Activated gamma-delta T cell treated with Interleukin-2 at 50 U/mL for 16 hours (primary cell): ENCODE measurements at places on chromosomes 4 and X.

DNA sequence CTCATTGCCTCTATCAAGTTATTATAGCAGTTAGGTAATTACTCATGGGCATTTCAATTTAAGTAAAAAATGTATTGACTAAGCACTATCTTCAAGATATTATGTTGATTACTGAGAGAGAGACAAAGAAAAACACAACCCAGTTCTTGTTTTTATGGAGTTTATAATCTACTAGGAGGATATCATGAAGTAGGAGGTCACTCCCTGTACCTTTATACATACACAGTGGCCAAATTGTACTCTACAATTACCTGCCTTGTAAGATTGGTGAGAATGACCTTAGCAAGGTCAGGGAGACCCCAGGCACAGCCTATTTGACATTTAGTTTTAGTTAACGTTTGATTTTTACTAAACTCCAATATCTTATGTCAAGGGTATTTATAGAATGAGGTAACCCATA lies 5.5 kb downstream of the HPGD start:
- DNase-seq, result no peak

DNA sequence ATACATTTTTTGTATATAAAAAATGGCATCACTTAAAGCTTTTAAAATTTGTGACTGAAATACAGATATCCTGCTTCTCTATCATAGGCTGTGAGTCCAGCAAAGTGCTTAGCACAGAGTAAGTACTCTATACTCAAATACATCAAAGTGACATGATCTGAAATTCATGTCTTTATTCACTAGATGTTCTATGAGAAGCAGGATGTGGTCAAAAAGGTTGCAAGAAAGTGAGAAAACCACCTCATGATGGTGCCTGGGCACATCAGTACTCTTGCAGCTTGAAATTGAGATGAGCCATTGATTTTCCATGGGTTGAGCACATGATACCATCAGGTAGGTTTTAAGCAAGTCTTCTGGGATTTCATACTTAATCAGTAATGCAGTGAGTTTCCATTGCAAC lies 20.4 kb upstream of the SFRP2 start:
- DNase-seq, result no peak

GRCh38 chr4:54930226-54930625 lies 195.2 kb downstream of the KDR start:
- no peak for DNase-seq

GRCh38 chr4:18571301-18571761 lies 549.8 kb upstream of the LCORL start:
- no peak for DNase-seq

GRCh38 chrX:72381439-72382201 lies 75.9 kb upstream of the CITED1 start:
- DNase-seq, result no peak

DNA sequence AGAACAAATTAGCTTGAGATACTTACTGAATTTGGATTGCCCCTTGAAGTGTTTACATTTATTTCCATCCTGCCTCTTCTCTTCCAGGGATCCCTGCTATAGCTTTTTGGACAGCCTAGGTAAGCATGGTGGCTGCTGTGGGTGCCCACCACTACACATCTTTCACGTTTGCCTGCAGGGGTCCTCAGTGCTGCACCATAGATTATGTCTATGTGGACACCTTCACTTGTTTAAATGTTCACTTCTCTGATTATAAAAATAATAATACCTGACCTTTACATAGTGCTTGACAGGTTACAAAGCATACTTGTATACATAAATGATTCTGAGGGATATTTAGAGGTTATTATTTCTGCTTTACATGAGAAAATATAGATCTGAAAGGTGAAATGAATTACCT lies 67.9 kb upstream of the SLC4A4 start:
- DNase-seq, result peak; percentile 10

DNA sequence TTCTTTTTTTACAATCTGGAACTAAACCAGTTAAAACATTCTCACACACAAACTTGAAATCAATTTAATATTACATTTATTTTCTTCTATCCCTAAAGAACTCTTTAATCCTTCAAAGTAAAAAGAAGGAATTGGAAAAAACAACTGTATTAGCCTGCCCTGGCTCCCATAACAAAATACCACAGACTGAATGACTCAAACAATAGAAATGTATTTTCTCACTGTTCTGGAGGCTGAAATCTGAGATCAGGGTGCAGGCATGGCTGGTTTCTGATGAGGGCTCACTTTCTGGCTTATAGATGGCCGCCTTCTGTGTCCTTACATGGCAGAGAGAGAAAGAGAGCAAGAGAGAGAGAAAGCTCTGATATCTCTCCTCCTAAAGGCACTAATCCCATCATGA lies 149.4 kb downstream of the PDGFRA start:
- no peak for DNase-seq

GRCh38 chrX:13478740-13479451 lies 90.5 kb upstream of the EGFL6 start:
- DNase-seq, result no peak

DNA sequence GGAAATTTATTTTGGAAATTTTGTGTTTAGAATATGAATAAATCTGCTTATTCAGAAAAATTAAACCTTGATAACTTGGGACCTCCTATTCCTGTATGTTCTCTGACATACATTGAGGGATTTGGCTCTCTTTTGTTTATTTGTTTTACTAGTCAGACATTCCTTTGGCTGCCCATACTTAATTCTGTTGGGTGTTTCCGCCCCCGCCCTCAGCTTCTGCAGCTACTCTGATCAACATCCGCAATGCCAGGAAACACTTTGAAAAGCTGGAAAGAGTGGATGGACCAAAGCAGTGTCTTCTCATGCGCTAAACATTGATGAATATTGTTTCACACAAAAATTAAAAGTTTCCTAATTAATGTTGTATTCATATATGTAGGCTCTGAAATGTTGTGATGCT lies 40.5 kb downstream of the RRAGB start:
- DNase-seq, result no peak

GRCh38 chr4:165662341-165662740 lies 210.7 kb upstream of the TLL1 start:
- no peak for DNase-seq

GRCh38 chr4:184595430-184595829 lies 53.8 kb downstream of the CASP3 start:
- DNase-seq, result no peak

GRCh38 chr4:575281-576141 lies 584 bp downstream of the TMEM271 start:
- no peak for DNase-seq

- DNase-seq, result no peak
Measured at GRCh38 chr4:37812713-37813112, 13.8 kb upstream of the PGM2 start.

GRCh38 chr4:48017108-48017571 lies 568 bp downstream of the NIPAL1 start:
- DNase-seq, result peak; percentile 5

- DNase-seq, result no peak
Measured at GRCh38 chr4:88751258-88752075, 53.8 kb upstream of the NAP1L5 start.

- DNase-seq, result no peak
Measured at GRCh38 chr4:3010998-3011397, 47.6 kb downstream of the GRK4 start.

GRCh38 chrX:134735015-134735414 lies 76.7 kb upstream of the PLAC1 start:
- DNase-seq, result no peak

- no peak for DNase-seq
Measured at GRCh38 chr4:16048619-16049419, 35.0 kb downstream of the PROM1 start.

- DNase-seq, result no peak
Measured at GRCh38 chr4:14787894-14788293, 214.4 kb upstream of the CPEB2 start.

DNA sequence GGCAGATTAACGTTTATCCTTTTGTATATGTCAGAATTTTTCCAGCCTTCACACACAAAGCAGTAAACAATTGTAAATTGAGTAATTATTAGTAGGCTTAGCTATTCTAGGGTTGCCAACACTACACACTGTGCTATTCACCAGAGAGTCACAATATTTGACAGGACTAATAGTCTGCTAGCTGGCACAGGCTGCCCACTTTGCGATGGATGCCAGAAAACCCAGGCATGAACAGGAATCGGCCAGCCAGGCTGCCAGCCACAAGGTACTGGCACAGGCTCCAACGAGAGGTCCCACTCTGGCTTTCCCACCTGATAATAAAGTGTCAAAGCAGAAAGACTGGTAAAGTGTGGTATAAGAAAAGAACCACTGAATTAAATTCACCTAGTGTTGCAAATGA lies 94.8 kb downstream of the TET2 start:
- DNase-seq, result no peak

- no peak for DNase-seq
Measured at GRCh38 chr4:142550965-142551364, 295.1 kb downstream of the INPP4B start.

GRCh38 chr4:14783011-14783877 lies 219.0 kb upstream of the CPEB2 start:
- no peak for DNase-seq

DNA sequence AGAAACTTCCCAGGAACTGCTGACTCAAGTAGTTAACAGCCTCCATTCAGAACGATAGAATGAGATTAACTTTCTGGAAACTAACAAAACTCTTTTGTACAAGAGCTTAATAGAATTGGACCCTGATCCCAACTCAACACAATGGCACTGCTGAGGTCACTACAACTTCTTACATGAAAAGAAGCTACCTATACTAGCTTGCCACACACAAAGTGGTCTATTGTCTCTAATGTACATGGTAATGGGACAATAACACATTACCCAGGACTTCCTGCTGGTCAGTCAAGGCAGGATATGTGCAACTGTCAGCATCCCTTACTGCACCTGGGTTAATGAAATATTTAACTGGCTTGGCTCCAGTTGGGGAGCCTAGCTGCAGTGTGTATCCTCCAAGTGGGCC lies 56.2 kb downstream of the BRCC3 start:
- DNase-seq, result no peak

GRCh38 chr4:41360214-41360920 lies 103.6 kb downstream of the UCHL1 start:
- DNase-seq, result no peak

DNA sequence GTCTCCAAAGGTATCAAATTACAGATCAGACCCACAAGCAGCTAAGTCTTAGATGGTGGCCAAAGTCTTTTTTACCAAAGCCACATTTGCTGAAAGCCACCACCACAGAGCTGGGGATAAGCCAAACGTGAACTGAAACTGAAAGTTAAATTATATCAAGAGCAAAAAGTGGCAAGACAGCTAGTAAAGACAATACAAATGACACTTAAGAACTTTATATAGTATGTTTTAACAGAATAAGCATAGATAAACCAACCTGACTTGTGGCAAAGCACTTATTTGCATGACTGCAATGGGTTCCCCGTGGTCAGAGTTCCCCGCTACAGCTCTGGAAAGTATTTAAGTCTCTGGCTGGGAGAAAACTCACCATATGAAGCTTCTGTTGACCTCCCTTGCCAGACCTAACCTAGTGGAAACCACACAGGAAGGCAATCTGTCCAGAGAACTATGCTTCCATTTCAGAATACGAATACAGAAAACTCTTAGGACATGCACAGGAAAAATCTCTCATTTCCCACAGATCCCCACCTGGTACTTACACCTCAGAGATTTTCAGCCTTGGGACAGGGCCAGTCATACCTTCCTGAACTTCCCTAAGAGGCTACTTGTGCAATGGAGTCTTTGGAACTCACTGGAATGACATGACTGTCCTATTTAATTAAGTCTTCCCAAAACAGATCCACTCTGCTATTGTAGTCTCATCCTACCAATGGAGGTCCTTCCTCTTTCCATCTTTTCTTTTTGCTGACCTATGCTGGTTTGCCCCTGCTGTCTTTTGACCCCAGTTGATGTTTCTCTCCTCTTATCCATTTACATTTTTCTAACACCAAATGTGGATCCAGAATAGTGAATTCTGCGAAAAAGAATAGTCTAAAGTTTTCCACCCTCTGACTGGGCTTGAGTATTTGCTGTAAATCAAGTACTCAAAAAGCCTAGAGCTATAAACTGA lies 225.1 kb downstream of the NR3C2 start:
- DNase-seq, result peak; percentile 9

- DNase-seq, result no peak
Measured at GRCh38 chr4:75007891-75008290, 75.0 kb downstream of the PARM1 start.

- no peak for DNase-seq
Measured at GRCh38 chrX:109172091-109172602, 309.7 kb downstream of the GUCY2F start.

DNA sequence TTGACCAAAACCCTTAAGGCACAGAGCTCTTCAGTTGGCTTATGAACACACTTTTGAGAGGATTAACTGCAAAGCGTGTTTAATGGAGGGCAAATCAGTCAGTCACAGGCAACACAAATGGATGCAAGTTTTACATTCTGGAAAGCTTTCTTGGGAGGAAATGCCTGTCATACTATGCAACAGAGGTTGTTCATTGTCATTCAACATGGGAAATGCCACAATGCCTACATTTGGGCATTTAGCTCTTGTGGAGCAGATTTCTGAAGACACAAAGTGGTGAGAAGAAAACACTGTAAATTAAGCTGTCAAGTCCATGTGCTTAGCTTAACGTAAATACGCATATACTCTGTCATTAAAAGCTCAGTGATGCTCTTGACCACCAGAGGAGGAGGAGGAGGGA lies 41.1 kb downstream of the CBLL2 start:
- no peak for DNase-seq
